ENCODE measurements at places on chromosomes 7 and 10.

- no peak for DNase-seq
These were observed 484.1 kb upstream of the ZMIZ1 start for GRCh38 chr10:78584681-78585080.

GRCh38 chr10:104835422-104835821 lies 194.3 kb downstream of the SORCS3 start:
- no peak for DNase-seq

DNA sequence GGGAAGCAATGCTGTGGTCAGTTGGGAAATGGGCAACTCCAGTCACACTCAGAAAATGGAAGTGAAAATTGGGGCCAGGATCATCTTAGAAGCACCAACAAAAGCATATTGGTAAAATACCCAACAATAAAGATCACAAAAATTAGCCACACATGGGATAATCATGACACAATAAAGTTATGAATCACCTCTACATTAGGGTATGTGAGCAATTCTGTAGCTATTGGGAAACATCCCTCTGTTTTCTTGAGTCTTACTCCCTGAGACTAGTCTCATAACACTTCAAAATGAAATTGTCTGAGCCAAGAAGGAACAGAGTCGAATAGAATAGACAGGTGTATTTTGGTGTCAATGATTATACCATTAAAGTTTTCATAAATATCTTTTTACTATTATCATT lies 178.3 kb downstream of the DYNC1I1 start:
- no peak for DNase-seq

DNA sequence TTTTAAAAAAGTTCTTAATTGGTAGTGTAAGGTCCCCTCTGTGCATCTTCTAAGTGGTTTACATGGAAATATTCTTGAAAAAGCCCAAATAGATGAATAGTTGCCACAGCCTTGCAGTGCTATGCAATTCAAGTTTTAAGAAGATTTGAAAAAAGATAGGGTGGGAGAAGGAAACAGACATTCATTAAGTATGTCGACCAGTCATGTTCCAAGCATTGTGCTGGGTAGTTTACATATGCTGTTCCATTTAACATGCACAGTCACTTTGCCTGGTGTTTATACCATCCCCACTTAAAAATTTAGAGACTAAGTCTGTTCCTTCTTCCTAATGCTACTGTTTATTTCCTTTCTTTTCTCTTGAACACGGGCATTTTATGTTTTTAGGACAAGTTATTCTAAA lies 28.1 kb upstream of the NAMPT start:
- no peak for DNase-seq

- DNase-seq = peak; percentile 94
These were observed 28.2 kb downstream of the SKIDA1 start for GRCh38 chr10:21497177-21497807.

- no peak for DNase-seq
These were observed 63.2 kb upstream of the CAV2 start for GRCh38 chr7:116436305-116436826.

- DNase-seq = peak; percentile 62
These were observed 220.5 kb downstream of the MAD1L1 start for GRCh38 chr7:2012044-2012900.

- DNase-seq = no peak
These were observed 89.6 kb downstream of the EXOC6 start for GRCh38 chr10:92937876-92938275.

GRCh38 chr7:158070222-158070920 lies 517.3 kb downstream of the PTPRN2 start:
- no peak for DNase-seq

DNA sequence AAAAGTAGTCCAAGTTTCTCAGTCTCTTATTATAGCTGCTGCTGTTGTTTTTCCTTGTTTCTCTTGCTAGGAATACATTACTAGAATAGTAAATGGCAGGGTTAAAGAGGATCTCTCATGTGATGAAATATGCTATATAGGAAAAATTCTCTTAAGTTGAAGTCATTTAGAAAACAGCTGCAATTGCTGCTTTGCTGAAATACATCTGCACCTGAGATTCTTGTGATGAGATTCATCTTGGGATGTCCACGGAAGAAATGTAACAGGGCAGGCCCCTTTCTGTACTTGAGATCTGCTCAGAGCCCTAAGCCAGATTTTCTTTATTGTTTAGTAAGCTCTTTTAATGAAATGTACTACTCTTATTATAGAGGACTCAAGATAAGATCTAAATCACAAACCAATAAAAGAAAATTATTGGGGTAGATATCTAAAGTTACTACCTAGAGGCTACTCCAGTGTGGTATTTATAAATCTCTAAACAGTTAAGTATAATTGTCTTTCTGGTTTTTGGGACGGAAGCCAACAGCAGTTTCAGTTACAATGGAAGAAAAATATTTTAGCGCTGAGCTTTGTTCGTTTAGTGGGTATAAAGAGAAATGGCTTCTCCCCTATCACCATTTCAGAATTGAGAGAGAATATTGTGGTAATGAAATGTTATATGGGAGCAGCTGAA lies 701.5 kb downstream of the KCNMA1 start:
- no peak for DNase-seq

DNA sequence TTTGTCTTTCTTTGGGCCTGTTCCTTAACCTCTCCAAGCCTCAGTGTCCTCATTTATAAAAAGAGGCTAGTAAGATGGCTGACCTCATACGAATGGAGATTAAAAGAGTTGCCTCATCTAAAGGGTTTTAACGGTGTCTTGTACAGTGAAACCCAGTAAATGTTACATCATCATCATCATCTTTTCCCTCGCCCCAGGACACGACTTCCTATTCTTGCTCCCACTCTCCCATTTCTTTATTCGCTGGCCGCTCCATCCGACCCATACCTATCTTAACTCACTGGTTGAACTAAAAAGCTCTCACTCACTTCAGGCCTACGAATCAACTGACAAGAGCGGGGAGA lies 554 bp downstream of the FRA10AC1 start:
- no peak for DNase-seq

- no peak for DNase-seq
These were observed 73.1 kb downstream of the GTF2IRD1 start for GRCh38 chr7:74526780-74527179.

GRCh38 chr10:92387289-92387940 lies 96.4 kb downstream of the MARCHF5 start:
- DNase-seq = no peak

DNA sequence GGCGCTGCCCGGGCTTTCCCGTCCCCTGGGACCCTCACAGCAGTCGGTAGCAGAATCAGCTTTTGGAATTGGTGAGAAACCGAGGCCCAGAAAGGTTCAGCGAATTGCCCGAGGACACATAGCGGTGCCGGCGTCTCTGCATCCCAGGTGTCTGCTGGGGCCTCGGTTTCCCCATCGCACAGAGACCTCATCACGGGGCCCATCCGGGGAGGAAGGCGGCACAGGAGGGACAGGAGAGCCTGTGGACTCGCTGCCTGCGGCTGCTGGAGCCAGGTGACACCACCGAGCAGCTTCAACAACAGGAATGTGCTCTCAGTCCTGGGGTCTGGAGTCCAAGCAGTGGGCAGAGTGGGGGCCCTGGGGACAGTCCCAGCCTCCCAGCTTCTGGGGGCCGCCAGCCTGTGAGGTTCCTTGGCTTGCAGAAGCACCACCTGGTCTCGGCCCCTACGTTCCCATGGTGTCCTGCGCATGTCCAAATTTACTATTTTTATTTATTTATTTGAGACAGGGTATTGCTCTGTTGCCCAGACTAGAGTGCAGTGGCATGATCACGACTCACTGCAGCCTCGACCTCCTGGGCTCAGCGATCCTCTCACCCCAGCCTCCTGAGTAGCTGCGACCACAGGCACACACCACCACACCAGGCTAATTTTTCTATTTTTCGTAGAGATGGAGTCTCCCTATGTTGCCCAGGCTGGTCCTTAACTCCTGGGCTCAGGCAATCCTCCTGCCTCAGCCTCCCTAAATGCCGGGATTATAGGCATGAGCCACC lies 539 bp upstream of the COX19 start:
- no peak for DNase-seq

DNA sequence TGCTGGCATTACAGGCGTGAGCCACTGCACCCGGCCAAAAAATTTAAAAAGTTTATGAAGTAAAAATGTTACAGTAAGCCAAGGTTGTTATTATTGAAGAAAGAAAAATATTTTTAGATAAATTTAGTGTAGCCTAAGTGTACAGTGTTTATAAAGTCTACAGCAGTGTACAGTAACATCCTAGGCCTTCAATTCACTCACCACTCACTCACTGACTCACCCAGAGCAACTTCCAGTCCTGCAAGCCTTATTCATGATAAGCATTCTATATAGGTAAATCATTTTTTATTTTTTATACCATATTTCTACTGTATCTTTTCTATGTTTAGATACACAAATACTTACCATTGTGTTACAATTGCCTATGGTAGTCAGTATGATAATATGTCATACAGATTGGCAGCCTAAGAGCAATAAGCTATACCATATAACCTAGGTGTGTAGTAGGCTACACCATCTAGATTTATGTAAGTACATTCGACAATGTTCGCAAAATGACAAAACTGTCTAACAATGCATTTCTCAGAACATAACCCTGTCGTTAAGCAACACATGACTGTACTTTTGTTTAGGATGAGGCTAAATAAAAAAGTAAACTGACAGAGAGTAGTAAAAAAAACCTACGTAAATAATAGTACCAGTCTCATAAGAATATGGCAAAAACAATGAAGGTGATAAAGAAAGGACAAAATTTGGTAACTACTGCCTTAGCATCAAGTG lies 77.8 kb upstream of the FAM133B start:
- no peak for DNase-seq

GRCh38 chr10:48271047-48271730 lies 3.3 kb downstream of the FRMPD2 start:
- DNase-seq = no peak

DNA sequence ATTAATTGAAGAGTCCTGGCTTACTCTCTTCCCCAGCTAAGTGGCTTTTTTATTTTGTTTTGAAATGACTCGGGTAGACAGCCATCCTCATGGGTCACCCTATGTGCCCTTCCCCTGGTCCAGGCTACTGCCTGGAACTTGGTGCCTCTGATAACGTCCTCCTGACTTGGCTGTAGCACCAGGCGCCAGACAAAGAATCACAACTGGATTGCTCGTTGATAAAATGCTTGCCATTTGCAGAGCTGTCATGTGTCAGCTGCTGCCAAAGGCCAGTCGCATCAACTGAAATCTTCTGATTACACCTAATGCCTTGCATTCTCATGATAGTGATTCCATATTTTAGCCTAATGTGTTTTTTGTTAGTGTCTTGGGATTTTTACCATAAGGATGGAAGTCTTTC lies 27.4 kb upstream of the ABLIM1 start:
- DNase-seq = peak; percentile 83

DNA sequence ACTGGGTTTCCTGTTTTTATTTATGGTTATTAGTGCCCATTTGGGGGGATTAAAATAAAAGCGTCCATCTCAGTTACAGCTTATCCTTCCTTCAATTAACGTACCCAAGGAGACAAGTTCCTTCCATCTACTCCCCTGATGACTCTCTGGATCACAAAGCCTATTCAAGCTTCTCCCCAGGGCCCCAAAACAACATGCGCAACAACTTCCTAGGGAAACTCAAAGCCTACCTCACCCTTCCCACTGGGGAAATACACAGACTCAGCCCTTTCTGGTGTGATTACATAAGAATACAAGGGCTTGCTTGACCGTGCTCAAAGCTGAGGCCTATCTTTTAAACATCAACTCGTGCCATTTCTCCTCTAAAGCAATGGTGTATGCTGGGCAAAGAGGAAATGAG lies 112.4 kb downstream of the CDK6 start:
- no peak for DNase-seq

DNA sequence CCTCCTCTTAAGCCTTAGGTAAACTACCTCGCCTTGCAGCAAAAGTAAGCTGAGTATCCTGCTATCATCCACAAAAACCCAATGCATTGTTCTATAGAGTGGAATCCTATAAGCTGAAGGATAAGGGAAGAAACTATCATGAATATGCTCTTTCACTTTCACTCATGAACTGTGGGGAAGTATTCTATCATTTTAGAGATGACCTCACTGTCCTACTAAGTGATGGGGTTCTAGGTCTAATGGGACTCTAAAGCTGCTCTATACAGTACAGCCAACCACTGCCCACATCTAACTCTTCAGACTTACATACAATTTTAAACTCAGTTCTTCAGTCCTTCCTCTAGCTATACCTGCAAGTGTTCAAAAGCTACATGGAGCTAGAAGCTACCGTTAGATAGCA lies 16.2 kb downstream of the MKRN1 start:
- no peak for DNase-seq

DNA sequence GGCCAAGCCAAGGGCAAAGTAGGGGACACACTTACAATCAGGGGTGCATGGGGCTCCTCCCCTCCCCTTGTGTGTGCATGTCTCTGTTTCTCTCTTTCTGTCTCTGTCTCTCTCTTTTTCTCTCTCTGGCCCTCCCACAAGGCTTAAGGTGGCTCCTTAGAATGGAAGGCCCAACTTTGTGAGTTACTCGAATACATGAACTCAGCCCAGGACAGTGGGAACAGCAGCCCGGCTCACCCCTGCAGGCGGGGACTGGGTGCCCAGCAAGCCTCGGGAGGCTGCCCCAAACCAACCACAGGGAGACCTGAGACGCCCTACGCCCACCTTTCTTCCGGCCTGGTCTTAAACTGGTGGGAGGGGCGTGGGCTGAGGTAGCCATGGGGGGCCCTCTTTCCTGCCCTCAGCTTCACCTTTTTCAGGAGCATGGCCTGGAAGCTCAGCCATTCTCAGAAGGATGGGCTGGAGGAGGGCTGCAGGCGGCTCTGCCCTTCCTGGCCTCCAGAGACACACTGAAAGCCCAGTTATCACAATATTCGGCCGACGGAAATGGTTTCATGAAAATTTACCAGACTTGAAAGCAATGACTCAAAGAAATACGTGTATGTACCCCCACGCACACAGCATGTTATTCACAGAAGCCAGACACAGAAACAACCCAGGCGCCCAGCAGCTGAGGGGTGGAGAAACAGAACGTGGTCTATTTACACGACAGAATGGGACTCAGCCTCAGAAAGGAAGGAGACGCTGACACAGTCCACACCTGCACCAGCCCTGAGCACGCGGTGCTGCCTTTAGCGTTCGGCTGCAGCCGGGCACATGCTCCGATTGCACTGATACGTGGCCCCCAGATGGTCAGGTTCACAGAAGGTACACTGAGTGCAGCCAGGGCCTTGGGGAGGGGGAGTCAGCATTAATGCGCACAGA lies 229.5 kb downstream of the PTPRN2 start:
- peak; percentile 44 for DNase-seq

DNA sequence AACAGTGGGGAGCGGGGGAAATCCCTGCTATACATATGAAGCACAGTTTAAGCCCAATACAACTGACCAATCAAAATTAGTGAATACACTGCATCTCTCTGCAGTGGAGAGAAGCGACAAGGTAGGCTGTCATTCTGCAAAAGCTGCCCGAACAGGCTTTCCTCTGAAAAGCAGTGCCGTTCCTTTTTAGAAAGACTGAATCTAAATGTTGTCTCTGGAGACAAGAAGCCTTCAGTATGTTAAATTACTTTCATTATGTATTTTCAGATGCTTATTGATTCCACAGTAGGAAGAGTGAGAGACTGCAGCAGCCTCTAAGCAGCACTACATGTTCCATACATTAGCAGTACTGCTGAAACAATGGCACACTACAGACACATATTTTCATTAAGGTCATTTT lies at the start of gene GPR22:
GPR22 (plus strand) TSS at position 129 of the 400 bp plus-strand sequence. CDS start 4,004 bp downstream, outside the sequence.
- DNase-seq = no peak

- DNase-seq = no peak
These were observed 238.1 kb upstream of the CSTF2T start for GRCh38 chr10:51937308-51938140.

Measured in cardiac septum (tissue), 1 donor.